ENCODE measurements at places on chromosomes 5 and 9.

DNA sequence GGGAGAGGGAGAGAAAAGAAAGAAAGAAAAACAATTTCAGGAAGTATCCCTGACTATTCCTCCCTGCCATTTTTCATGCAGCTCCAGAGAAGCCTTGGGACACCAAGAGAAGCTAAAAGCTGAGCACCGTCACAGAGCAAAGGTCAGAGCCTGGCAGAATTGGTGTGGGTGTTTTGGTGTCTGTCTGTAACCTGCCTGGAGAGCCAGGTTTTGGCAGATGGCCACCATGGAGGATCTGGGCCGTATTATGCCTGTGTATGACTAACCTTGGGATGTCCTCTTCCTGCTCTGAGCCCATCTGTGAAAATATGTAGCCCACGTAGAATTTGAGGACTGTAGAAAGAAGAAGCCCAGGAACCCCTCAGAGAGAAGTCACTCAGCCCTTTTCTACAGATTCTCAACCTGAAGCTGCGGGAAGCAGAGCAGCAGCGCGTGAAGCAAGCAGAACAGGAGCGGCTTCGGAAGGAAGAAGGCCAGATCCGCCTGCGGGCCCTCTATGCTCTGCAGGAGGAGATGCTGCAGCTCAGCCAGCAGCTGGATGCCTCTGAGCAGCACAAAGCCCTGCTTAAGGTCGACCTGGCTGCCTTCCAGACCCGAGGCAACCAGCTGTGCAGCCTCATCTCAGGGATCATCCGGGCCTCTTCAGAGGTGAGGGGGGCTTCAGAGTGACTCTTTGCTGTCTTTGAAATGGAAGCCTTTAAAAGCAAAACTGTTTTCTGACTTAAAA, 18.8 kb downstream of the GLE1 start:
- no peak for DNase-seq

- DNase-seq = peak; percentile 38
These were observed 13.7 kb downstream of the GLRX start for GRCh38 chr5:95808686-95809413.

GRCh38 chr9:112348257-112349007, 15.0 kb upstream of the PTBP3 start:
- peak; percentile 20 for DNase-seq

DNA sequence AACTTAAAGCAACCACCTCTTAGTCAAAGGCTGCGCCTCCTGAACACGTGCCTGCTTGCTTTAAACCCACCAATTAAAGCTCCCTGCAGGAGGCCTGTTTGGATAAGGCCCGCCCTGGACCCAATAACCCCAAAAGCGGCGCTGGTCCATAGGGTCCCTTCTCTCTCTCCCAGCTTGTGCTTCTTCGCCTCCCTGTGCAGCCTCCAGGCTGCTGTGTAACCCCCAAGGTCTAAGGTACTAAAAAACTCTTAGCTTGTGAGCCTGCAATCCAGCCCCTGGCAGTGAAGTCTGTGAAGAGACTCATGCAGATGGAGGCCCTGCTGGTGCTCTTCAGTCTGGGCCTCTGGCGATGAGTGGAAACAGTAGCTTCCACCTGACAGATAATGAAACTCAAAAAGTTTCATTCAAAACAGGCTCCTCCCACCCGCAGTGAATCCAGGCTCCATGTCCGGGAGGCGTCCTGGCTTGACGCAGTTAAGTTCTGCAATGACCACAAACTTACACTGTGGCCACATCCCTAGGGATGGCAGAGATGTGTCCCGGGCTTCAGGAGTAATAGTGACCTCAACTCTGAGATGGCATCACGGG, 97.3 kb downstream of the PRRT1B start:
- no peak for DNase-seq

- DNase-seq = no peak
These were observed 26.4 kb upstream of the TOMM5 start for GRCh38 chr9:37618817-37619216.

- no peak for DNase-seq
These were observed 4.4 kb downstream of the NSMF start for GRCh38 chr9:137454597-137455358.

DNA sequence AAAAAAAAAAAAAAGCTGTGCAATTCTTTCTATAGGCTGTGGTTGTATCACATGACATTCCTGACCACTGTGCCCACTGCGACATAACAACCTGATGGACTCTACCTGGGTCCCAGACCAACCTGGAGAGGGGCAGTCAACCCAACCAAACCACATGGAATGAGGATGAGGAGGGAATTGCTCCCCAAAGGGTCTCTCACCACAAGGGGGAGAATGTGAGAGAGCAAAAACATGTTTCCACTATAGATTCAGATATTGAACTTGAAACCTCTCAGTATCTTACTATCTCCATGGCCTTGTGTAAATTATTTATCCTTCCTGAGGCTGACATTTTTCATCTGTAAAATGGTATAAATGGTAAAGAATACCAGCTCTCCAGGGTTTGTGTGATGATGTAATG, 66.9 kb upstream of the SV2C start:
- DNase-seq = no peak

DNA sequence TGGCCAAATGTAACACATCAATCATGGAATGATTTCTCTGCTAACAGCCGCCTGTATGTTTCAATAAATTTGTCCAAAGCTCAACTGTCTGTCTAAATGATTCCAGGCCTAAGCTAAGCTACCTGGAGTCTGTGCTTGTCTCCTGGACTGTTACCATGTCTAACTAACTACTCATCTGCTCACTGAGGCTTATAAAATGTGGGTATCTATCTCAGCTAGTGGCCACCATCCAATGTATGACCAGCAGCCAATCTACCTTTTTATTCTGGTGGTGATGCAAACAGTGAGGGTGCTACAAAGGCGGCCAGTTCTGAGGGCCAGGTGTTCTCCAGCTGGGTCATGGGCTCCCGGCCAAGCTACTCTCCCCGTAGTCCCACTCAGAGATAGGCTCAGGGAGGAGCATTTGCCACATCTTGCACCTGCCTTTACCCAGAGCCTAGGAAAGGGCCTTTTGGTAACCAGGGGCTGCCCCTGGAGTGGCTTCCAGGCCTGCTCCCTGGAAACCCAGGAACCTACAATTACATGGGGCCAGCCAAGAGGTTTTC, 59.1 kb downstream of the PFDN1 start:
- no peak for DNase-seq

GRCh38 chr9:129414377-129414992, 206.4 kb downstream of the C9orf50 start:
- DNase-seq = no peak

DNA sequence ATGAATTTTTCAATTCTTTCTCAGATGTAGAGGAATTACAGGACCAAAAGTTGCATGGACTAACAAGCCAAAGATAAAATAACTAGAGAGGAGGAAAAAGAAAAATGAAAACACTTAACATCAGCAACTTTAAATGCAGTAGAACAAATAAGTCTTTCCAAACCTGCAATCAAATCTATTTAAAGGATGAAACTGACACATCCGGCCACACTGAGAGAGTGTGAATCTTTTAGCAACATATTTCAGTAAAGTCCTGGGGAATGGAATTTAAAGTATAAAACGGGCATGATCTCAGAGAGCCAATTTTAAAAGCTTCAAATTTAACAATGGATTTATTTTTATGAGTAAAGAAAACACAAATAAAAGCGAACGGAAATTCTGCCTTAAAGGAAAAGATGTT, 17.1 kb downstream of the CAST start:
- DNase-seq = no peak

GRCh38 chr9:129886226-129887174, 51.2 kb downstream of the USP20 start:
- DNase-seq = no peak

DNA sequence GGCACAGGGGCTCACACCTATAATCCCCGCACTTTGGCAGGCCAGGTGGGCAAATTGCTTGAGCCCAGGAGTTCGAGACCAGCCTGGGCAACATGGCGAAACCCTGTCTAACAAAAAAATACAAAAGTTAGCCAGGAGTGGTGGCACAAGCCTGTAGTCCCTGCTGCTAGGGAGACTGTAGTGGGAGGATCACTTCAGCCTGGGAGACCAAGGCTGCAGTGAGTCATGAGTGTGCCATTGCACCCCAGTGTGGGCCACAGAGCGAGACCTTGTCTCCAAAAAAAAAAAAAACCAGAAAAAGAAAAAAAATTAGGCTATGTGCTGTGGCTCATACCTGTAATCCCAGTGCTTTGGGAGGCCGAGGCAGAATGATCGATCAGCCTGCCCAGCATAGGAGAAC, 58.5 kb upstream of the EIF4EBP3 start:
- DNase-seq = no peak

- no peak for DNase-seq
These were observed 4.6 kb upstream of the HMHB1 start for GRCh38 chr5:143807401-143807800.

Data from activated CD4-positive, CD25-positive, alpha-beta regulatory T cell (primary cell).